Globus pallidus (tissue), 1 donor: ENCODE measurements at places on chromosomes 1 and 21.
A peak's percentile ranks its signal among the peaks of the same experiment; 100 is the strongest.

GRCh38 chr1:45809761-45810160, 6.3 kb downstream of the MAST2 start:
- DNase-seq, result no peak

GRCh38 chr21:36229181-36229580, 72.6 kb downstream of the DOP1B start:
- no peak for DNase-seq

DNA sequence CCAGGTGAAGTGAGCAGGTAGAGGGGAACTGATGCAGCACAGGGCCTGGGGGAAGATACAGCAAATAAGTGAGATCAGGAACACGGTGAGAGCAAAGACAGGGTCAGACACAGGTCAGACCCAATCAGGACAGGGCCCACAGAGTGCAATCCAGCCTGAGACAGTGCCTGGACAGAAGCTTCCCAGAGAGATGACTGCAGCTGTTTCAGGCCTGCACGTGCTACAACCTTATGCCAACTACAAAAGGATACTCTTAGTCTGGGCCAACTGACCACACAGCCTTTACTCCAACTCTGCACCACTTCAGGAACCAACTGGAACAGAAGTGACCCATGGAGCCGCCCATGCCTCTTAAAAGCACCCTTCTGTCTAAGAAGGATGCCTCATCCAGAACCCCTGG, 228.0 kb downstream of the TOMM20 start:
- DNase-seq, result no peak

- DNase-seq, result peak; percentile 61
These were observed 26.2 kb upstream of the SCMH1 start for GRCh38 chr1:41268154-41268770.

DNA sequence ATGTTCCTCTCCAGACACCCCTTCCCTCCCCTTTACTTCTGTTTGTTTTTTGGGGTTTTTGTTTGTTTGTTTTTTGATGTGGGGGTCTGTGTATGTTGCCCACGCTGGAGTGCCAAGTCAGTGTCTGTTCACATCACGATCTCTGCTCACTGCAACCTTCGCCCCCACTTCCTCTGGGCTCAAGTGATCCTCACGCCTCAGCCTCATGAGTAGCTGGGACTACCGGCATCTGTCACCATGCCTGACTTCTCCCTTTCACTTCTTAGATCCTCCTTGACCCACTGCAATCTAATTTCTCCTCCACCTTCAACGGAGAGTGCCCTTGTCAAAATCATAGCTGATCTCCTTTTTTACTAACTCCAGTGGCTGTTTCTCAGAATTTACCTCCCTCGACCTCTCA, 100.7 kb upstream of the KIF26B start:
- peak; percentile 26 for DNase-seq

GRCh38 chr21:16419188-16419921, 689.6 kb downstream of the USP25 start:
- peak; percentile 73 for DNase-seq

DNA sequence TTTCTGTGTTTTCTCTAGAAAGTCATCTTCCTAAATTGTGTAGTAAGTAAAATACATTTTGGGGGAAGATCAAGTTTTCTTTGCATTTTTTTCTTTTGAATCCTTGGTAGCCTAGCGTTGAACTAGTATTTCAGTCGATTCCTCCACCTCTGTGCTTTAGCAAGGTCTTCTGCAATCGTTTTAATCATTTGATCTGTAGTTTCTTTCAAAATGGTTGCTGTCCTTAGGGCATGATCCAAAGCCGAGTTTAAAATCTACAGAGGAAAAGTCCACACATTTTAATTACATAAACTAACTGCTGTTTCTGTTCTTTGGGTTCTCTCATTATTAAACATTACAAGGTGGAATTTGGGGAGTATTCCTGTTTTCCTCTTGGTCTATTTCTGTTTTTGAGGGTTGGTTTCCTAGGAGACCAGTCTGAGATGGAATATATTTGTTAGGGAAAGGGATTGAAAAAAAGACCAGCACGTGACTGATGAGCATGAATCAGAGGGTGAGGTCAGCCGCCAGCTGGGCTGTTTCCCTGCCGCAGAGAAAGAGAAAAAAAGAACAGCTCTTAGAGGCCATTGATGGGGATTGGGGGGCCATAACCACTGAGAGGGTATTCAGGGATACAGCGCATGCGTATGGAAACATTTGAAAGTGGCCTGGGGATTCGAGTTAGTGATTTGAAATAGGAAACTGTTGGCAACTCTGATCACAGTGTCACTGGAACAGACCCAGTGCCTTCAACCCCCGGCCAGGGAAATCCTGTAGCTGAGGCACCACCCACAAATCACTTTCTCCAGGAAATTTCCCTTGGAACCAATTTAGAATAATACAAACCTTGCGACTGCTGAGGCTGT, 40.6 kb downstream of the AKNAD1 start:
- peak; percentile 96 for DNase-seq

DNA sequence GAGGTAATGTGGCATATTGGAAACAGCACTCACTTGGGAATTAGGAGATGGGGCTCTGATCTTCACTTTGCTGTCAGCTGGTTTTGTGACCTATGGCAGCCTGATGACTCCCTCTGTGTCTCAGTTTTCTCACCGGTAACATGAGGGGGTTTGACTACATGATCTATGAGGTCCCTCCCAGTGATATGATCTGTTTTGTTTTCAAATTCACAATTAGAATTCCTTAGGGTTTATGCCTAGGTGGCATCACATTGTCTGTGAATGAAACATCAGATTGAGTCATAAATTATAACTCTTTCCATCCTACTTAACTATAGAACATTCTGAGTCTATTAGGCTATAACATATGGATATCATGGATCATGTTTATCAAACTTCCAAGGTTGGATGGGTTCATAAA, 386.6 kb downstream of the PTBP2 start:
- no peak for DNase-seq

- no peak for DNase-seq
These were observed 272.6 kb upstream of the SGIP1 start for GRCh38 chr1:66261364-66261763.

- no peak for DNase-seq
These were observed 8.6 kb downstream of the C1orf35 start for GRCh38 chr1:228094432-228095016.

- no peak for DNase-seq
These were observed 15.4 kb upstream of the LCE5A start for GRCh38 chr1:152495066-152495675.

- DNase-seq, result no peak
These were observed 9.6 kb upstream of the POFUT2 start for GRCh38 chr21:45297329-45297728.

DNA sequence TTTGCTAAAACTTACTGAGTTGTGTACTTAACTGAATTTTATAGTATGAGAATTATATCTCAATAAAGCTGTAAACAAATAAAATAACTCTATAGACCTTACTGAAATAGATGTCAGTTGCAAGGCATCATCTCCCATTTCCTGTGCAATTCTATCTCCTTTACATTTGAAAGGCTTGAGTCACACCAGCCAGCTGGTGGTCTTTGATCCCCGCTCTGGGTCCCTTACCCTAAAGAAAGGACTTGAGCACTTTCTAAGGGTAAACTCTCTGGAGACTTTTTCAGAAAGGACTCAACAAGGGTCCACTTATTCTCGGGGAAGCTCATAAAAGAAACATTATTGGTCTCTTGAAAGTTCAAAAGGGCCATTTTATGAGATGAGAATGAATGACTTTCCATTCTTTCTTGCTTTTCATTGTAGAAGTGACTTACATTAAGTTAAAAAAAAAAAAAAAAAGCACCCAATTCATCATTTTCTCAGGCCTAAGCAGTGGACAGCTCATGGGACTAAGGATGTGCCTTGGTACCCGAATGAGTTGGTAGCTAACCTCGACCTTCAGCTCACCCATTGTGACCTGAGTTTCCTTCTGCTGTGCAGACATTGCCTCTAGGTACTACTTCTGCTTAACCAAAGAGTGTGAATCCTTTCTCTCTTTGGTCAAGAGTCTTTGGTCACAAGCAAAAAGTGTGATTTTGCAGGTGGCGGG, 147.0 kb upstream of the COA6 start:
- DNase-seq, result no peak

- no peak for DNase-seq
These were observed 11.9 kb downstream of the AHCYL1 start for GRCh38 chr1:109996476-109996875.

GRCh38 chr1:156194300-156194652, 372 bp downstream of the SLC25A44 start:
- DNase-seq, result no peak

- no peak for DNase-seq
These were observed 3.6 kb upstream of the TNNT2 start for GRCh38 chr1:201381130-201381529.

DNA sequence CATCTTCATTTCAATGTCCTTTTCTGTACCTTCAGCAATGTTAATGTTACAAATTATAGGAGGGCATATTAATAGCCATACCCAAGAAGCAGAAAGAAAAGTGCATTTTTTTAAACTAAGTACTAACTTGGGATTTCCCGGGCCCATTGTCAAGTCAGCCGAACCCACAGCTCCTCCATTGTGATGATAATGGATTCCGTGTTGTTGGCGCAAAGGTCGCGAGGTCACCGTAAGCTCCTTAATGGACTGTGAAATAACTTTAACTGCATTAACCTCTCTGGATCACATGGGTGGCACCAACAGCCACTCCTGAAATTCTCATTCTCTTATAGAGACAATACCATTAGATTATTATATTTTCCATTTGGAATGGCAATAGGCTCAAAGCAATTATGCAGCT, 250.6 kb upstream of the RRP15 start:
- DNase-seq, result no peak

DNA sequence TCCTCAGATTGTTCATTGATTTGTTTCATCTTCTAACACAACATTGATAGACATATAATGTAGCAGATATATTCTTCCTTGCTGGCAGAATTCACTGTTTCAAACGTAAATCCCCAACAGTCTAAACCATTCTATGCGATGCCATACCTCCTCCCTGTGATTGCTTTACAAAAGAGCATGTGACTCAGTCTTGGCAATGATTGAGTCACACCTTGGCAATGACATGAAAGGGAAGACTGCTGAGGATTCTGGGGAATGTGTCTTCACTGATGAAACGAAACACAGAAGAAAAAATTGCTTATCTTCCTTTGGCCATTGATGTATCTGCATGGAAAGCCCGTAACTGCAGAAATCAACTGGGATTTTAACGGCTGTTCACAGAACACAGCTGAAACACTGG, 409.6 kb upstream of the ZRANB2 start:
- no peak for DNase-seq

GRCh38 chr1:228219962-228220780, 12.3 kb downstream of the OBSCN start:
- DNase-seq, result no peak

DNA sequence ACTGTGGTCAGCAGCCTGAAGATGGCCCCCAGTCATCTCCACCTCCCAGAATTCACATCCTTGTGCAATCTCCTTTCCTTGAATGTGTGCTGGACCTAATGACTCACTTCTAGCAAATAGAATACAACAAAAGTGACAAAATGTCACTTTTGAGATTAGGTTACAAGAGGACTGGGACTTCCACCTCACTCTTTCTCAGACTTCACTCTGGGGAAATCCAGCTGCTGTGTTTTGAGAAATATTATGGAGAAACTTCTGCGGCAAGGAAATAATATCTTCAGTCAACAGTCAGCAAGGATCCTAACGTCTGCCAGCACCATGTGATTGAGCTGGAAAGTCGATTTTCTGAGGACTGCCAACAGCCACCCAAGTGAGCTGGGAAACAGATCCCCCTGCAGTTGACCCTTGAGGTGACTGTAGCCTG, 70.5 kb upstream of the GADD45A start:
- DNase-seq, result no peak
